K562 (cell line): ENCODE measurements at places on chromosomes 7 and 10. TPM values are rescaled to one million over a fixed set of nuclear protein-coding genes. Genes with fewer than 3 reads are reported as not detected.
A peak's percentile ranks its signal among the peaks of the same experiment; 100 is the strongest.

GRCh38 chr10:3222068-3222467, 49.5 kb upstream of the PITRM1 start:
- DNase-seq: no peak

DNA sequence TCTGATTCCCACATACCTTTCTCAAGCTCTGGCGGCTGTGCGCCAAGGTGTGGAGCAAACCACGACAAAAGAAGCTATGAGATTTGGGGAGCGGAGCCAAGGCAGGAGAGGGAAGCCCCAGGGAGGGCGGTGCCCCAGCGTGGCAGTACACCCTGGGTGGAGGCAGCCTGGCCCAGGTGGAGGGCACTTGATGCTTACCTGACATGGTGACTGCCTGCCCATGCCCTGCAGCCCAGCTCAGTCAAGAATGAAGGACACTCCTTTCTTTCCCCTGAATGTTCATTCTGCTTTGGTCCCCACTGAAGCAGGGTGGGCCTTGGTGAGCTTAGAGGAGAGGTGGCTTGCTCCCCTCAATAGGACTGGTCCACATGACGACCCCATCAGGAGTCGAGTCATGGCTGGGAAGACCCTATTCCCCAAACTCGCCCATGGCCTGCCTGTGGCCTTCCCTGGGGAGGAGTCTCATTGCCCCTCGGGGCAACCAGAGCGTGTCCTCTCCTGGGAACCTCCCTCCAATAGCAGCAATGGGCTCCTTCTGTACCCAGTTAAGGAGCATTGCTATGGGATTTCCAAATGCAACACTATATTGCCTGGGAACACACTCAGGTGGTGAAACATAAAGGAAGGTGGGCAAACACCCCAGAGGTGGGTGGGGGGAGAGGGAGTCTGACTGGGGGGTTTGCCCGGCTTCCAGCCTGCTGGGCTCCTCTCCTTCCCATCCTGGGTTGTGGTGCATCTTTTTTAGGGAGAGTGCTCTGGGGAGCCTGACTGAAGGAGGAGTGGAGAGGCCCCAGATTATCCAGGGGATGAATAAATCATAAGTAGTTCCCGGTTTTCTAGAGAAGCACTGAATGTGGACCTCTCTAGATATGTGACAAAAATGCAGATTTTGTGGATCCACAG, 22.7 kb downstream of the RAMP3 start:
- no peak for DNase-seq

GRCh38 chr7:85695533-85695932, 508.7 kb upstream of the SEMA3D start:
- no peak for DNase-seq

DNA sequence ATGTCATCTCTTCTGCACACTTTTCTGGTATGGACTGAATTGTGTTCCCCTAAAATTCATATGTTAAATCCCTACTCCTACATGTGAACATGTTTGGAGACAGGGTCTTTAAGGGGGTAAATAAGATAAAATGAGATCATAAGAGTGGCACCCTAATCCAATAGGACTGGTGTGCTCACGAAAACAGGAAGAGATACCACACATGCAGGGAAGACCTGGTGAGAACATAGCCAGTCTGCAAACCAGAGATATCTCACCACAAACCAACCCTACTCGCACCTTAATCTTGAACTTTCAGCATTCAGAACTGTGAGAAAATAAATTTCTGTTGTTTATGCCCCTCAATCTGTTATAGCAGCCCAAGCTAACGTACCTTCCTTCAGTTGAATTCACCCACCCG, 51.8 kb downstream of the VWDE start:
- DNase-seq: no peak

DNA sequence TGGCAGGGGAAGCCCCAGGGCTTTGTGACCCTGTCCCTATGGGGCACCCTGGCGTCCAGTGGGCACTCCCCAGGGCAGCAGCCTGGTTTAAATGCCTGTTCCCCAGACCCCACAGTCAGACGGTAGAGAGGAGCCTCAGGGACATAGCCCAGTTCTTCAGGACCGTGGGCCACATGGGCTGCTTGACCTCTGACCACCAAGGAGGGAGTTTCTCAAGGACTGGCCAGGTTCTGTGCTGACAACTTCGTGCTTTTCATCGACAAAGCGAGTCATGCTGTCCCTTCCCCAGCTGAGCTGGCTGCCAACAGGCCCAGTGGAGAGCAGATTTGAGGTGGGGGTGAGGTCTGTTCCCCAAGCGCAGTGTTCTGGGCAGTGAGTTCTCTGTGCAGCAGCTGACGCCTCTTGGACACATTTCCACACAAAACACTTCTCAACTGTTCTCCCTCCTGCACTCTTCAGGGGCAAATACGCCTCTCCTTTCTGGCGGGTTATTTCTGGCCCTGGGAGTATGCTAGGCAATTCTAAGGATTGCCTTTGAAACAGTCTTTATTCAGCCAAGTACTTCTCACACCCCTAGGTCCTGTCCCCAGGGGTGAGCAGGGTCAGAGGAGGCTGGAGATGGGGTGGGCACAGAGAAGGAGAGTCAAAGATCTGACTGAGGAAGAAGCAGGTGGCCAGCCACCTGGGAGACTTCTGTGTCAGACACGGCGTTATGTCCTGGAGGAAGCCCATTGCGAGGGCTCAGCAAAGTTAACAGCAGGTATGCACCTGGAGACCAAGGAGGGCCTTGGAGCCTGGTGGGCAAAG, 57.3 kb upstream of the CAMK2B start:
- no peak for DNase-seq

GRCh38 chr7:142866361-142867096, 11.7 kb downstream of the EPHB6 start:
- peak; percentile 75 for DNase-seq

DNA sequence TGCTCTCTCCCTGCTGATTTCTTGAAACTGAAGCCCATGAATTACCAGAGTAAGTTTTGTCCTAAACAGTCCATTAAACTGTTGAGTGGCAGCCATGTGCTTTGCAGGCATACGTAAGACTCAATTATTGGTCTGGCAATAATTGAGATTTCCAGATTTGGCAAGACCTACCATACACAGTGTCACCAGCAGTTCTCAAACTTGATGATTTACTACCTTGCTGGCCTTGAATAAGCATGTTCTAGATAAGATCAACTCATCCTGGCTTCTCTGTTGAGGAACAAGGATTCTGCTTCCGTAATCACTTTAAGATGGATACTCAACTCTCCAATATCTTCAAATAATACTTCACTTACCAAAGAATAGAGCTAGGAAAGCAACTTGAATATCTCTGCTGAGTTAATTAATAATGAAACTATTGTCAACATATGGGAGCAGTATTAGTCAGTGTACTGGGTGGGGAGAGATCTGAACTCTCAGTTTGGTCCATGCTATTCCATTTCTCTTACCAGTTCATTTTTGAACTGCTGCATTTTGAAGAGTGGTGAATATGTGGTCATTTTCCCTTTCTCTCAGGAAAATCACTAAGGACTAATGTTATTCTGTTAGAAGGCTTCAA, 181.4 kb downstream of the IPMK start:
- no peak for DNase-seq

DNA sequence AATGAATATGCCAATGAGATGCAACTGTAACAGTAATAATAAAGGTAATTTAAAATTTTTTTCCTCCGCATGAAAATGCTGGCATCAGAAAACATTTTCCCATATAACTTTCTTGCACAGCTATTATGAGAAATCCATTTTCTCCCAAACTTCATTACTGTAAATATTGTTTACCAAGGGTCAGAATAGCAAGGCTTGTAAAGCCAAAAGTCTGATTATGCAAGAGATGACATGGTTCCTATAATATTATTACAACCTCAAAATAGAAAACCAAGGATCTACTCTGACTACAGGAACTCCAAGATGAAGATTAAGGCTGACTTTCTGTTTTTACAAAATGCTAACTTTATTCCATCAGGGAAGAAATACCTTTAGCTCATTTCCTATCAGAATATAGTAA, 162.7 kb upstream of the CDK1 start:
- no peak for DNase-seq

DNA sequence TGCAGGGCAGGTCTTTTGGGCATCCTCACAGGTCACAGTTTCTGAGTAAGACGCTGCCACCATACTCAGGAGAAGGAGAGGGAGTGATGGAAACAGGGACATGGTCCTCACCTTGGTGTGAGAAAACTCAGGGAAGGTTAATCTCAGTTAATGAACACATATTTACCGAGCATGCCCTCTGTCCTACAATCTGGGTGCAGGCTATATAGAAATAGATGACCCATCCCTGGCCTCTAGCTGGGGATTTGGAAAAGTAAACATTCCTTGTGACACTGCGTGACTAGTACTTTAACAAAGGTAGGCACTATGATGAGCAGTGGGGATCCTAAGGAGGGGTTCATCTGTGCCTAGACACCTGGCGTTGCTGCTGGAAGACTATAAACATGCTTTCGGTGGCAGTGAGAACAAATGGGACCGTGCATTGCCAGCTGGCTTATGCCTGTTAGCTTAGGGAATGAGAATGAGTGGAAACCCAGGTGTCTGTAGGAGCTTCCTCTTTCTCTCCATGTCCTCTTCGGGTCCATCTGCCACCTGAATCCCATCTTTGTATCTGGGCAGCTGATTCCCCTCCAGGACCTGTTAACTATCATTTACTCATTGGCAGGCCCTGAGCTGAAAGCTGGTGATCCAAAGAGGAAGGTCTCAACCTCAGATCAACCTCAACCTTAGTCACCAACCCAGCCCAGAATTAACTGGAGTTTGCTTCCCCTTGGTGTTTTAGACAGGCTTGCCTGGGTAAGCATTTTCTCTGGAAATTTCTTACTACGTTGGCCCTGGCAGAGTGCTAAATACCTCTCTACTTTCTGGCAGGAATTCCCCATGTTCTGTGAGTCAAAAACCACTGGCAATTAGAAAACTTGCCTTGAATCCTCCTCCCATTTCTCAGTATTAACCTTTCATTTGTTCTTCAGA, 794 bp downstream of the MBL2 start:
- no peak for DNase-seq

DNA sequence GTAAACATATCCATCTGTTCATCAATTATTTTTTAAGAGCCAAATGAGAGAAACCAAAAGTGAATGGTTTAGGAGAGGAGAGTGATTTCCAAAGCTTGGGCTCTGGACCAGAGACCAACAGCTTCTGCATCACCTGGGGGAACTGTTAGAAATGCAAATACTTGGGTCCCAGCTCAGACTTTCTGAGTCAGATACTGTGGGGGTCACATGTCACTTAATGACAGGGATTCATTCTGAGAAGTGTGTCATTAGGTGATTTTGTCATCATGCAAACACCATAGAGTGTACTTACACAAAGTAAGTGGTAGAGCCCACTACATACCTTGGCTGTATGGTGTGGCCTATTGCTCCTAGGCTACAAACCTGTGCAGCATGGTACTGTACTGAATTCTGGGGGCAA, 128.5 kb upstream of the PRR15 start:
- DNase-seq: no peak

GRCh38 chr10:5387169-5387568, 17.5 kb downstream of the TUBAL3 start:
- DNase-seq: no peak

DNA sequence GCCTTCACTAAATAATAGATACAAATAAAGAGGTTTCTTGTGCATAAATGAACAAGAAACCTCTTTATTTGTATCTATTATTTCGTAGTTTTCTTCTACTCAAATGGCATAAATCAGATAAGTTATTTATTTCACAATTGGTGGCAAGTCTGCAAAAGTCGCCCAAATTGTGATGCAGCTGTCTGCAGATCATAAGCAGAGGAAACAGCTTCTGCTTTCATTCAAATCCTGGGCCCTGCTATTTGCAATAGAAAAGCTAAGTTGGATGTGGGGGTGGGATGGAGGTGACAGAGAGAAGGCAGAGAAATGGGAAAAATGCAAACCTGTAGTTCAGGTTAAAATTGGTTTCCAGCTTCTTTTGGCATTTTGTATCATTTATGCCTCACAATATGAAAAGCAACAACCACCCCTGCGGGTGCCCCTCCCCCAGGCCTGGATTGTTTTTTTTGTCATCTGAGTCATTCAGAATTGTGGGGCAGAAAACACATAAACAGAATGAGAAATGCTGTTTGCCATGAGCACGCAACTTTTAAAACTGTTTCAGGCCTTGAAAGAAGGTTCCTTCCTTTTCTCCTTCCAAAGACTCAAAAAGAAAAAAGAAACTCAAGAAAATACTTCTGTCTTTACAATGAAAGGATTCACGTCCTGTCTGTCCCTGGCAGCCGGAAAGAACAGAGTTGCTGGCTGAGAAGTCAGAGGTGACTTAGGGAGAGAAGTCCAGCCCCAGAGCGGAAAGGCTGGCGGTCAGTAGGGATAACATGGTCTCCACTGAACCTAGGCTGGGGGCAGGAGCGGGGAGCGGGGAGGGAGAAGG, 132.9 kb downstream of the BAMBI start:
- peak; percentile 33 for DNase-seq

GRCh38 chr10:130177250-130177649, 41.1 kb downstream of the GLRX3 start:
- DNase-seq: no peak

GRCh38 chr10:52068485-52068884, 245.6 kb upstream of the DKK1 start:
- DNase-seq: no peak

Gene CNTNAP2
- total RNA-seq: 0.11 and 0.62 TPM in 2 replicates

Gene NPFFR1
- not detected in 2 replicates for total RNA-seq

Gene MYPN
- not detected in 2 replicates for total RNA-seq

Gene NKX1-2
- total RNA-seq: 0.04 TPM in 1 of 2 replicates, not detected in the other

Gene AFAP1L2
- total RNA-seq: 0.07 TPM in 2 replicates

Gene SUN3
- not detected in 2 replicates for total RNA-seq
